ENCODE measurements at places on chromosomes 4 and X.
A peak's percentile ranks its signal among the peaks of the same experiment; 100 is the strongest.

DNA sequence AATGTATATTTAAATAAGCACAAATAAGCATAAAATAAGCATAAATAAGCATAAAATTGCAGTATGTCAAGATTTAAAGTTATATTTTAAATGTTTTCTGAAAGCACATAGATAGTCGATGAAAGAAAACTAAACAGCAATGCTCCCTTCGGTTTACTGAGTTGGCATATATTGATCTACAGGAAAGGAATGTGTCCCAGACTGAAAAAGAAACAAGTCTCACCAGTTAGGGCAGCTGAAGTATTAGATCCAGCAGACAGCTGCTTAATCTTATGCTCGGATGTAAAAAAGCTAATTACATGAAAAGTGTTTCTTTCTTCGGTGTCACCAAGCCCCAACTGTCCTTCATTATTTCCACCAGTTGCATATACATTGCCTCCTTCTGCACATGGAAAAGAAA, 8.7 kb downstream of the RPGR start:
- DNase-seq = no peak

DNA sequence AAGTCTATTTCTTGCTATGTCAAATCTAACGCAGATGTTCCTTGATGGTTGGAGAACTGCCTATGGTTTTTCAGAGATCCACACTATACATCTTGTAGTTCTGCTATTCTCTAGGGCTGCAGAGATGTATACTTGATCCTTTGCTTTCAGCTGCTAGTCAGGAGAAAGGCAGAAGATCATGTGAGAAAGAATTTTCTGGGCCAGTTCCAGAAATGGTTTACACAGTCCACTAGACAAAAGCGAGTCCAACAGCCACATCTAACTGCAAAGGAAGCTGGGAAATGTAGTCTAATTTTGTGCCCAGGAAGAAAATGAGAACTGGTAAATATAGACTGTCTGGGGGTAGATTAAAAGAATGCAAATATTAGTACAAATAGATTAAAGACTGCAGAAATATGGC, 394.3 kb upstream of the SLIT2 start:
- DNase-seq = peak; percentile 4

DNA sequence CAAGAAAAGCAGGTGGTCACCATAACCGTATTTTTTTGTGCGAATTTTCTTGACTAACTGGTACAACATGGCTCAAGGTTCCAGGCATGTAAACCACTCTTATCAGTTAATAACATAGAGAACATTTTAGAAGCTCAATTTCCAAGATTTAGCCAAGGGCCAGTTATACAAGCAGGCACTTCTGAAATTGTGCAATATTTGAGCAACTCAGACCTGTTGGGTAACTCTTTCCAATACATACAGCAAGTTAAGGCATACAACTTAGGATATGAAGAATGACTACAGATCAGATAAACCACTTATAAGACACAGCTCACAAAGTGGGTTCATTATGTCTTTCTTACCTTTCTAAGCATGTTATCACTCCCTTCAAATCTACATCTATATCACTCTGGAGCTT, 43.9 kb downstream of the ZNF280C start:
- DNase-seq = no peak

DNA sequence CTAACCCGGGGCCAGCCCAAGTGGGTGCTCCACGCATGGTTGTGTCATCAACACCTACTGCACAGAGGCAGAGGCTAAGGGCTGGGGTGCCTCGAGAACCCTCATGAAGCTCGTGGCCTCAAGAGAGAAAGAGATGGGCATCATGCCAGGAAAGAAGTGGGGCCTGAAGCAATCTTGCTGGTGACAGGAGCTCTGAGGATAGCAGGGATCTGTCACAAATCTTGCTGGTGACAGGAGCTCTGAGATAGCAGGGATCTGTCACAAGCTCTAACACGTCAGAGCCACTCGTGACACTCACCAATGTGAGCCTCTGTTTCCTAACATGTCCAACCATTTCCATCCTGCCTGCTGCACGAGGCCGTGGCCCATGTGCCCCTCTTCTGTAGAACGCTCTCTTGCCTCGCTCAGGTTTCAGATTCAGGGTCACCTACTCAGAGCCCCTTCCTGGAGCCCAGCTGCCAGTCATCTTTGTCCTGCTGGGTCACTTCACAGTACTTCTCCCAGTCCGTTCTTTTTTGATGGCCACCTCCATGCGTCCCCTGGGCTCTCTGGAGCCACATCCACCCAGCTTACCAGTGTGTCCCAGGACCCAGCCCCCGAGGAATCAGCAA, 21.1 kb downstream of the PNMA6E start:
- DNase-seq = no peak

DNA sequence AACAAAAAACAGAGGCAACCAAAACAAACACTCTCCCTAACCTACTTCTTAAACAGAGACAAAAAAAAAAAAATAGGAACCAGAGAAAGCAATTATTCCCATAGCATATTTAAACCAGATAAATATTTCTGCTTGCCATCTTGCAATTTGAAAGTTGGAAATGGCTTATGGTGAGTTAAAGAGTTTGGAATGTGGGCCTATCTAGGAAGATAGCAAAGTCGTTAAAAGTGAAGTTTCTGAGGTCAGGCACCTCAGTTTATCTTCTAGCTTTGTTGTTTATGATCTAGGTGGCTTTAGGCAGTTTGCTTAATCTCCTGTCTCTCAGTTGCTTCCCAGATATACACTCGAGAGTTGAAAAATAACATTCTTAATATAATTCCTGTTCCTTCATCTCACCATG, 284.2 kb downstream of the KCNIP4 start:
- no peak for DNase-seq

DNA sequence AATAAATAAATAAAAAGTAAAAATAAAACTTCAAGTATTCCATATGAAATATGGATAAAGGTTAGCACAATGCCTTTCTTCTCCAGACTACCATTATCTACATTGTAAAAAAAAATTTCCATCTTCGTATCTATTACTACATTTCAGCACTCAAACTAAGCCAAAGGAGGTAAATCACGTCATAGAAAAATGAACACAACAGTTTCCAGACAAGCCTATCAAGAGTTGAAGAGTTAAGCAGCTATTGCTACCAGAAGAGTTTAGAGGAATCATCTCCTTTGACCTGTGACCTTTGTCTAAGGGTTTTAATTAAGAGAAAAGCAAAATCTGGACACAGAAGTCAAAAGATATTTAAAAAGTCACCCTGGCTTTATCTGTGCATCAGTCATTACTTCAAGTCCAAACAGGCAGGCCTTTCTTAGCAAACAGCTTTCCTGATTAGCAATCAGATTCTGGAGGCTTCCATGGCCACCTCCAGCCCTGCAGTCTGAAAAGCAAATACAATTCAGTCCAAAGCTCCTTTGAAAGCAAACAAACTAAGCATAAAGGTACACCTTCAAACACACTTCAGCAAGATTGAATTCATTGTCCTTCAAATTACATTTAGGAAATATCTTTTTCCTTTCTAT, 82.2 kb downstream of the APBB2 start:
- no peak for DNase-seq

- peak; percentile 23 for DNase-seq
These were observed 209.0 kb downstream of the PPARGC1A start for GRCh38 chr4:23680671-23681518.

GRCh38 chr4:956531-957230, 16.7 kb downstream of the DGKQ start:
- DNase-seq = no peak

DNA sequence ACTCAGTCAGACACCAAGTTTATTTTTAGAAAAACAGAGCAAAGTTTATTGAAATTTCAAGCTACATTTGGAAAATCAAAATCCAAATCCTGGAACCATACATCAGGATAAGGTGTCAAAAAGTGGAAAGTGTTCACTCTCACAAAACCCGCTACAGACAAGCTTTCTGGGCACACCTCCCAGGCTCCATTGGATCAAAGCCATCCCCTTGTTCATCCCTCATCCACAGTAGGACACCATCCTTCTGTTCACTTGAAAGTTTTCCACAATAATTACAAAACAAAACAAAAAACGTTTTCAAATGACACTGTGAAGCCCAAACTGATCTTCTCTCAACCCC, 62.4 kb downstream of the TSC22D3 start:
- DNase-seq = no peak

- no peak for DNase-seq
These were observed 85.7 kb downstream of the POU3F4 start for GRCh38 chrX:83593634-83594294.

DNA sequence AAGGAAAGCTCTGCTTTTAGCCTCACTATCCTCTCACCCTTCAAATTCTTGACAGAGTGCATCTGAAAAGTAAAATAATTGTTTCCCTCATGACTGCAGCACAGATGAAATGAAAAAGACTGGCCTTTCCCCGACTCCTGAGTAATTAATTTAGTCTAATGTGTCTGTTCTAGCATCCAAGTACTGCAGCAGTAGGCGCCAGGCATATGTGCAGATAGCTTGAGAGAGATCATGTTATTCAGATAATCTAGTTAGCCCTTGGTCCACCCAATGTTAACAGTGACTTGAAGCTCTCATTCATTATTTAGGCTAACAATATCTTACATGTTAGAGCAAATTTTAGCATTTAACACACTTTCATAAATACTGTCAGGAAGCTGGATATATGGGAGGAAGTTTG, 54.0 kb downstream of the MAP9 start:
- DNase-seq = no peak

DNA sequence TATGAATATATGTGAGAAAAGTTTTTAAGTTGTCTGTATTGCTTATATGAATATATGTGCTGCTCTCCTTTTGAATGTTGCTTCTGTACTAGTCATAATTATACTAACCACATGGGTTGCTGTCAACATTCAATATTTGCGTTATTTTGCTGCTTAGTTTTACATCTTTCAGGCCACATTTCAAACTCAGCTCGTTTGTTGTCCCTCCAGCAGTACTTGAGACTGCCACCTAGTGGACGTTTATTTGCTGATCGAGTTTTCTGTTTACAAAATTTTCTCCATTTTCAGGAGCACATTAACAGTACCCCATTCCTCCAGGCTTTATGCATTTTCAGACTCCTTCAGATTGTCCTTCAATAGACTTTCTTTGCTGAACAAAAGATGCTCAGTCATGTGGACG, 75.8 kb downstream of the NUDT11 start:
- DNase-seq = peak; percentile 29

GRCh38 chrX:119502727-119503483, 34.7 kb downstream of the SLC25A5 start:
- DNase-seq = no peak

DNA sequence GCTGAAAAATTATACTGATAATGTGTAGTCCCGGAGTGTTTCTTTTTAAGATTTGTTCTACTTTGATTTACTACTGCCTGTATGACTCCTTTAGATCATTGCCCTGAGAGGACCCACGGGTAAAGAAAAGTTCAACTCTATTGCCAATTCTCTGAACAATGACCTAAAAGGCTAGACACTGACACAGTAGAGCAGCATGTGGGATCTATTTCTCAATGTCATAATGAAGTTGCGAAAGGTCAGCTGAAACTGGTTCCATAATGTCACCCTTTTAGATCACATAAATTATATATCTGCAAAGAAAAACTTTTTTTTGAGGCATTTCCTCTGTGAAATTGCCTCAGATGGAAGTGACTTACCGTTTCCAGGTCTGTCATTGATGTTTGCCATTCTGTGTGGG, 67.4 kb downstream of the GLRB start:
- DNase-seq = no peak

DNA sequence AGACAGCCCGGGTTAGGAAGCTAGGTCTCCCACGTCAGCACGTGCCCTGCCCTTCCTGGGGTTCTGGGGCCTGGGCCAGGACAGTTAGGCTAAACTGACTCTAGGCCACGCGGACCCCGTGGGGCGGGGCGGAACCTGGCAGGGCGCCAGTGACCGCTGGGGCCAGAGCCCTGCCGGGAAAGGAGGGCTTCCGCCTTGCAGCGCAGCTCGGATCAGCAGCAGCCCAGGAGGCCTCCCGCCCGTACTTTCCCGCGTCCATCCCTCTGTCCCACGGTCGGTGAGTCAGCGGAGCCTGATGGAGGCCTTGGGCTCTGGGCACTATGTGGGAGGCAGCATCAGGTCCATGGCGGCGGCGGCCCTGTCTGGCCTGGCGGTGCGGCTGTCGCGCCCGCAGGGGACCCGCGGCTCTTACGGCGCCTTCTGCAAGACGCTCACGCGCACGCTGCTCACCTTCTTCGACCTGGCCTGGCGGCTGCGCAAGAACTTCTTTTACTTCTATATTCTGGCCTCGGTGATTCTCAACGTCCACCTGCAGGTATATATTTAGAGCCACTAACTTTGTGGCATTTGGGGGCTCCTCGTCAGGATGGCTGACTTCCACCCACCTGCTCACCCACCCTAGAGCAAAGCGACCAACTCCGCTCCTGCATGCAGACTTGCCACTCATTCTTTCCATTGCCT, at the start of gene SMIM10:
Gene SMIM10 (plus strand): TSS at position 191 of the 681 bp plus-strand sequence. CDS start 105 bp downstream, at position 296.
- DNase-seq = no peak

DNA sequence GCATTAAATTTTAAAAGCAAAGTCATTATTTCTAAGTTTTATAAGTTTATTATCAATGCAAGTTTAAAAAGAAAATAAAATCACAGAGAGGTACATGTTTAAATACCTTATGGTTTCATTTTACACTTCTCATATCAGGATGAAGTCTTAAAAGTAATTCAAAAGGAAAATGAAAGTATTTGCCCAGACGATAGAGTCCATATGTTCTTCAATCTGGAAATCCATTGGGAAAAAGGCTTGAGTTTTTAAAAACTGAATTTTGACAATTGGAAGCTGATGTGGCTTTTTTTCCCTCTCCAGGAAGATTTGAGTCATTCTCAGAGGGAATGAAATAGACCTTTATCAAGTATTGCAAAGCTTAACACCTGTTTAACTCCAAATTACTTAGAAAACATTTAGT, 37.1 kb downstream of the MAB21L2 start:
- DNase-seq = peak; percentile 3

DNA sequence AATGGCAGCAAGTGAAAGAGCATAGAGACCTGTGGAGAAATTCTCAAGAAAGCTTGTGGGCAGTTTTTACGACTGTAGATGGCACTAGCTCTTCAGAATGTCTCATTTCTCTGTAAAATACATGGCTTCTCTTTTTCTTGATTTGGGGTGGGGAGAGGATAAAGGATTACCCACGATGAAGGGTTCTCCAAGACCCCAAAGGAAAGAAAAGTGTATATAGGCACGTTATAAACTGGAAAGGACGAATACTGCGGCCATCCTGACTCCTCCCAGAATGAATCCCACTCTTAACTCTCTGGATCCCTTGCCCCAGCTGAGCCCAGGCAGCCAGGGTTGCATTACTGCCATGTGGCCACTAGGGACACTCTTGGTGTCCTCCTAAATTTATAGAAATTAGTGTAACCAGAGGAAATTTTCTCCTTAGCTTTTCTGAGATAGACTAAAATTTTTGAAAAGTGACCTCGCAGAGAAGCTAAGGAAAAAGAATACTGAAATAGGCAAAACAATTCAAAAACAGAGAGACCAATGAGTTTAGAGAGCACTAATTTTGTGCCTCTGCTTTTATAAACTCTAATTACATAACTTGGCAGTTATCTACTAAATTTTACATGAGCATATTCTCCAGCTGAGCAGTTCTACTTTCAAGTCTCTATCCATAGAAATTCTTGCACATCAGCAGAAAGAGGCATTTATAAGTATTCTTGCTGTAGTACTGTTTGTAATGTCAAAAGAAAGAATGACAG, 37.8 kb upstream of the PCDH19 start:
- DNase-seq = peak; percentile 24

Measured in ACHN (cell line).